ENCODE measurements at places on chromosomes 7 and 10. TPM values are rescaled to one million over a fixed set of nuclear protein-coding genes. Genes with fewer than 3 reads are reported as not detected.

DNA sequence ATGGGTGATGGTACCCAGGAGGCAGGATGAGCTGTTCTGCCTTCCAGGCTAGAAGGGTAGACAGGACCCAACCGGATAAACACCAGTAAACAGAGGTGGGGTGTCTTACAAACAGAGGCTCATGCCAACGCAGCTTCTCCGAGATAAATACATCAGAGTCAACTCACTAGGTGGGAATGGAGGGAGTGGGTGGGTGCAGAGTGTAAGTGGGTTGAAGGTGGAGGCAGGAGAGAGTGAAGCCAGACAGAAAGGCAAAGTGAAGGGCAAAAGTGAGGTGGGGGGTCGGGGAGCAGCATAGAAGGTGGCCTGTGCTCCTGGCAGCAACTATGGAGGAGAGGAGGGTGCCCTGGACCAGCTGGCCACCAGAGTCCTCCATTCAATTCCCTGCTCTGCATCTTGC is 40.4 kb upstream of the COL13A1 start:
- no peaks in the 10 kb centered on the region for H3K4me1 ChIP-seq
- H3K4me3 ChIP-seq: no peak overlapping the region
- DNase-seq: no peak
- no peak overlapping the region for H3K27ac ChIP-seq
- H3K36me3 ChIP-seq: no peaks in the 10 kb centered on the region

- no peak overlapping the region for H3K4me3 ChIP-seq
- no peaks in the 10 kb centered on the region for H3K27me3 ChIP-seq
- H3K4me1 ChIP-seq: peaks cover 9% of the 10 kb centered on the region
Measured at GRCh38 chr10:75508814-75509306, 77.4 kb downstream of the LRMDA start.

DNA sequence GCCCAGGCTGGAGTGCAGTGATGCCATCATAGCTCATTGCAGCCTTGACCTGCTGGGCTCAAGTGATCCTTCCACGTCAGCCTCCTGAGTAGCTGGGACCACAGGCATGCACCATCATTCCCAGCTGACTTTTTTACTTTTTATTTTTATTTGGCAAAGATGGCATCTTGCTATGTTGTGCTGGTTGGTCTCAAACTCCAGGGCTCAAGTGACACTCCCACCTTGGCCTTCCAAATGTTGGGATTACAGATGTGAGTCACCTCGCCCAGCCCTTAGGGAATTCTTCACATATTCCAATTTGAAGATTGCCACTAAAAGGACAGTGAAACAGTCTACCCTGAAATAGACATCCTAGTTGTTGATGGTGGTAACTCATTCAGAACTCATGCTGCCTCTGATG is 27.7 kb downstream of the SUGCT start:
- no peaks in the 10 kb centered on the region for H3K36me3 ChIP-seq
- no peak overlapping the region for H3K27ac ChIP-seq
- no peak for DNase-seq
- H3K4me3 ChIP-seq: no peak overlapping the region
- no peaks in the 10 kb centered on the region for H3K4me1 ChIP-seq

DNA sequence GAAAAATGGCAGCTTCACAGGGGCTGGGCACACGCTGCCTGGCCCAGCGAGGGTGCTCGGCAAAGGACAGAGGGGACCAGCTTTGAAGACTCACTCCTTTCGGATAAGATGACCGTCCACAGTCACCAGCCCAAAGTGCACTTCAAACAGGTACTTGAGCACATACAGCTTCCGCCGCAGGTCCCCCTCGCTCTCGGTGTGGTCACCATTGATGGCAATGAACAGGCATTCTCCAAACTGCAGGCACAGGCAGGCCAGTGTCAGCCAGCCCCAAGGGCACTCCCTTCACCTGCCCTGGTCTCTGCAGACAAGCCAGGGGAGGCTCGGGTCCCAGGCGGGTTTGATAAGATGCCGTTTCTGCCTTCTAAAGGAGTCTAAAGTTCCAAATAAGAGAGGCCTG is 11.6 kb downstream of the HPS1 start:
- no peaks in the 10 kb centered on the region for H3K27me3 ChIP-seq
- no peak overlapping the region for H3K4me3 ChIP-seq
- H3K4me1 ChIP-seq: no peaks in the 10 kb centered on the region
- DNase-seq: no peak

DNA sequence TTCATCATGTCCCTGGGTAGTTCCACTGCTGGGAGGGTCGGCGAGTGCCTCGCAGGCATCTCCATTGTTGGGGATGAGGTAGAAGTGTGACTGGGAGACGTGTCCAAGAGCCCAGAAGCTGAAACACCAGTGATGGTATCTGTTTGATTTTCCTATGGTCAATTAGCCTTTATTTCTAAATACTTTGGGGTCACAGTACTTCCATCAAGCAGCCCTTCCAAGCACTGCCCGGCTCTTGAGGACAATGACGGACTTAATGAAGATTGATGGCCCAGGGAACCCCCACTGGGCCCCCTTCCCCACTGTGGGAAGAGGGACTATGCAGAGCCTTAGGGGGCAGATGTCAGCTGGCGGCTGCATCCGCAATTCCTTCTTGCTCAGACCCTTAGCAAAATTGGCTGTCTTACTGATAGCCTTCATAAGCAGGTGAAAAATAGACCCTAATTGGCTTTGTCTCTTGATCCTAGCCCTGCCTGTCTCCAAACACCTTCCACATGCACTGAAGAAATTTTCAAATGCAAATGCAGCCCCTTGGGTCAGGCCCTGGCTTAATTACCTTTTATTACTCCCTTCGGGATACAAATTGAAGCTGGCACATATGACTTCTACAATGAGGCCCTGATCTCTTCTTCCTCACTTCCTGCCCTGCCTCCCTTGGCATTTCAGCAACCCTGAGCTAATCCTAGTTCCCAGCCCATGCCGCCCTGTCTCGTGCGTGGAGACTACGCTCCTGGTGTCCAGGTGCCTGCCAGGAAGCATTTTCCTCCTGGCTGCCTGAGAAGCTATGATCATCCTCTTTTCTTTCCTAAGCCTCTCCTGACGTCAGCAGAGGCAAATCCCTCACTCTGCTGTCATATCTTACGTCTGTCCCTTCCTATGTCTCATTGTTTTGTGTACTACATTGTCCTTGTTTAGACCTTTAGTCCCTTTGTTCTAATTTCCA is 124.5 kb upstream of the GDF10 start:
- no peak overlapping the region for H3K27ac ChIP-seq
- H3K4me3 ChIP-seq: no peak overlapping the region
- no peaks in the 10 kb centered on the region for H3K36me3 ChIP-seq
- H3K4me1 ChIP-seq: no peaks in the 10 kb centered on the region
- no peaks in the 10 kb centered on the region for H3K27me3 ChIP-seq

GRCh38 chr7:126699707-126700106 is 553.0 kb downstream of the GRM8 start:
- no peak overlapping the region for H3K4me3 ChIP-seq
- no peaks in the 10 kb centered on the region for H3K4me1 ChIP-seq
- H3K27me3 ChIP-seq: no peaks in the 10 kb centered on the region
- H3K36me3 ChIP-seq: no peaks in the 10 kb centered on the region
- H3K27ac ChIP-seq: no peak overlapping the region

DNA sequence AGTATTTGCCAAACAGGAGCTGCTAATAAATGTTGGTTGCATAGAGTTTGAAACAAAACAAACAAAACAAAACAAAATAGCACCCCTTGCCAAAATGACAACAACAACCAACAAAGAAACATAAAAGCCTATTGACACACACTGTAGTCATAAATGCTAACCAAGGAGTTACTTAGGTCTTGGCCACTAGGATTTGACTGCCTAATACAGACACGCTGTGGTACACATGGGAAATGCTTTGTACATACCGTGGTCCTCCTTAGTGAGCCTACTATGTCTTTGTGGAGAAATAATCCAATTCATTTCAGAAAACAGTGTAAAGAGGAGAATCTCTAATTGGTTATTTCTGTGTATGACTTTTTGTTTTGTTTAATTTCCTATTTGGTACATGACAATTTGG is 53.2 kb upstream of the MTPN start:
- no peaks in the 10 kb centered on the region for H3K27me3 ChIP-seq
- no peaks in the 10 kb centered on the region for H3K36me3 ChIP-seq
- H3K4me1 ChIP-seq: no peaks in the 10 kb centered on the region
- no peak overlapping the region for H3K4me3 ChIP-seq
- no peak overlapping the region for H3K27ac ChIP-seq
- no peak for DNase-seq

- H3K4me3 ChIP-seq: no peak overlapping the region
- no peak overlapping the region for H3K27ac ChIP-seq
- no peak for DNase-seq
- H3K4me1 ChIP-seq: no peaks in the 10 kb centered on the region
Measured at GRCh38 chr10:111209692-111210091, 132.9 kb downstream of the ADRA2A start.

GRCh38 chr10:68231817-68232251 is at the start of gene ATOH7:
TSS of gene ATOH7 (minus strand) at chr10:68232113. CDS start at chr10:68231677, 436 bp downstream.
- peak within 1 kb of the TSS; percentile 71 for H3K27ac ChIP-seq

- no peak for DNase-seq
- H3K4me1 ChIP-seq: peaks cover 4% of the 10 kb centered on the region
- no peaks in the 10 kb centered on the region for H3K36me3 ChIP-seq
Measured at GRCh38 chr7:105219771-105220160, 169.0 kb downstream of the SRPK2 start.

- no peak overlapping the region for H3K27ac ChIP-seq
- peak; percentile 45 for DNase-seq
- H3K4me1 ChIP-seq: no peaks in the 10 kb centered on the region
- no peaks in the 10 kb centered on the region for H3K27me3 ChIP-seq
Measured at GRCh38 chr7:99953649-99954048, 22.2 kb downstream of the AZGP1 start.

GRCh38 chr7:43004082-43004481 is 71.9 kb downstream of the MRPL32 start:
- H3K36me3 ChIP-seq: no peaks in the 10 kb centered on the region
- H3K4me3 ChIP-seq: no peak overlapping the region
- no peaks in the 10 kb centered on the region for H3K27me3 ChIP-seq
- H3K4me1 ChIP-seq: no peaks in the 10 kb centered on the region

DNA sequence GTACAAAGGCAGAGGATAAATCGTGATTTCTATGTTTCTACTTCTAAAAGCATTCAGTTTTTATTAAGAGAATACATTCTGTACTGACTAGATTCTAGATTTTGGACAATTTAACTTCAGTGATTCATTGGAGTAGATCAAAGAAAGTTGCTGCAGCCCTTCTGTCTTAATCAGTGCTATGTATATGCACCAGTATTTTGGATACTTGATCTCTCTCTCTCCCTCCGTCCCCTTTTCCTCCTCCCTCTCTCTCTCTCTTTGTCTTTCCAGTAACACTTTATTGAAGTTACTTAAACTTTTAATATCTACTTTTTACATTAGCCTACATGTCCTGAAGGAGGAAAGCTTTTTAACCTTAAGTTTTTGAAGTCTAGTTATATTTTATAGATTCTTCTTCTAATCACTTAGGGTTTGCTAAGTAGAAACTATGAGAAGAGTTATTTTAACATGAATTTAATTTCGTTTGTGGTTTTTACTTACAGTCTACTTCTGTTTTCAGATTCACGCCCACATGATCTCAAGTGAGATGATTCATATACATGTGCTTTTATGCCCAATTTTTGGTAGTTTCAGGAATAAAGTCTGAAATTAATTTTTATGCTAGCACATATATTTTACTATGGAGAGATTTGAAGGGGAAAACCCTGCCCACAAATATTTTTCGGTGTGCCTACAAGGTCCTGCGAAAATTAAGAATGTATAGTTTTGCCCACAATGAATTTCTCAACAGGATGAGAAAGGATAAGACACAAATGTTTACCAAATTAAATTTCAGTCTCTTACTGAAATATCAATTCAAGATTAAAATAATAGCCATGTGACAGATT is 9.1 kb downstream of the MDFIC start:
- H3K27me3 ChIP-seq: no peaks in the 10 kb centered on the region
- H3K27ac ChIP-seq: no peak overlapping the region
- no peak for DNase-seq

DNA sequence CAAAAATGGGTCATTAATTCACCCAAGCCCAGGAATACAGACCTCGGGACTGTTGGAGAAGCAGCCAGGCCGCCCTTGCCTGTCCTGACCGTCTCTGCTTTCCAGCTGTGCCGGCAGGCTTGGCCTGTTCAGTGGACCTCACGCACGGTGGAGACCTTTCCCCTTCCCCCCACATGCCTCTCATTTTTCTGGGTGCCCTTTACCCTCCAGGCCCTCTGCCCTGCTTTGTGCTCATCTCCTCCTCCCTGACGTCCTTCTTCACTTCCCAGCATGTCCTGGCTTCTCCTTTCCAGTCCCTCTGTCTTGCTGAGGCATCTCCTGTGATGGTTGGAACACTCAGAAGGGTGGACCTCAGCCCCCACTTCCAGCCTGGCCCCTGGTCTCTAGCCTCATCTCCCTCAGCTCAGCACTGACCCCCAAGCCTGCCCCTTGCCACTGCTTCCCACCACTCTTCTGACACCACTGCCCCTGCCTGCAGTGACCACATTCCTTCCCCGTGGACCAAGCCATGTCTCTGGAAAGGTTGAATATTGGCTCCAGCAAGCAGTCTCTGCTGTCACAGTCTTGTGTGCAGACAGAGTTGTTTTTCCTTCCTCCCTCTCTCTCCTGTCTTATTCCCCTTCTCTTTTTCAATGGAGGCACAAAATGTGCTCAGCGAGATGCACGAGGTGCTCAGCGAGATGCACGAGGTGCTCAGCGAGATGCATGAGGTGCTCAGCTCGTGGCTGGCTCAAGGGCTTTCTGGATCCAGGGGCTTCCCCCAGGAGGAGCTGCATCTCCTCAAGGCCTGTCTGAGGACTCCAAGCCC is 14.9 kb downstream of the BAG3 start:
- H3K36me3 ChIP-seq: no peaks in the 10 kb centered on the region
- no peak overlapping the region for H3K27ac ChIP-seq
- no peak for DNase-seq
- no peaks in the 10 kb centered on the region for H3K27me3 ChIP-seq
- H3K4me3 ChIP-seq: no peak overlapping the region

DNA sequence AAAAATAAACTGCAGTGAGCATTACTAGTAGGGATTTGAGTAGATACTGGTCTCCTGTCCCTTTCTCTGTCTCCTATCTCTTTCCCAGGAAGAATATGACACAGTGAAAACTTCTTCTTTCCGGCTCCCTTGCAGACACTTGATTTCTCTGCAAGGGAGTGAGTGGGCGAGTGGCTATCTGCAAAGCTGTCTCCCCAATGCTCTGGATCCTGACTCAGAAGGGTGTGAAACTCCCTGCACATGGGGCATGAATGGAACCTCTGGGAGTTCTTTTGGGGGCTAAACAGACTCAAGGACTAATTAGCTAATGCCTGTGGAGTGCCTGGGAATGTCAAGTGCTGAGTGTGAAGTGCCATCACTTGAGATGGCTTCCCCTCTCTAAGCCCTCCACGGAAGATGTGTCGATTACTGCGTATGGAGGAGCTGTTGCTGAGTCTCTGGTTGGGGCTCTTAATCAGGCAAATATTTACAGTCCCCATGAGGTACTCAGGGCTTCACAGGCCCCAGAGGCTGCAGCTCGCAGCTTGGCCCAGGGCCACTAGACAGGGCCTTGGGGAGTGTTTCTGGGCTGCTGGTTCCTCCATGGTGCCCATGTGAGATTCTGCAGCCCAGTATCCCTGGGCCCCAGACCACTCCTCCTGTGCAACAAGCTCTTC is 139.8 kb downstream of the RPS24 start:
- no peaks in the 10 kb centered on the region for H3K27me3 ChIP-seq
- no peak for DNase-seq
- no peaks in the 10 kb centered on the region for H3K36me3 ChIP-seq

The ITPRID1 gene
- 0.02 TPM for polyA plus RNA-seq

The ARHGAP21 gene
- polyA plus RNA-seq: 11.0 TPM

The UPK3BL2 gene
- 38.4 TPM for polyA plus RNA-seq
